ENCODE measurements at places on chromosomes 7 and 10.

DNA sequence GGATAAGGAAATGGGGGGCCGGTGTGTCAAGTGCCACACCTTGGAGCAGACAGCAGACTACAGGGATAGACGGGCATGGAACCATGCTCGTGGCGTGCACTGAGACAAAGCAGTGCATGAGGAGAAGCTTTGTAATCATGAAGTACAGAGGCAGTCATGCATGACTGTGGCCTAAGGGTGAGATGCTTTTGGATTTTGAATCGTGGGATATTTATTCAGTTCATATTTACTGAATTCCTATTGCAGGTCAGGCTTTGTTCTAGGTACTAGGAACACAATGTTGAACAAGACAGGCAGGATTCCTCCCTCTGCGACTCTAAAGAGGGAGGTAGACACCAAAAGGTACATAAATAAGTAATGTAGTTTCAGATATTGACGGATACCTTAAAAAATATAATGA lies 597.6 kb downstream of the PARD3 start:
- no peak for DNase-seq

DNA sequence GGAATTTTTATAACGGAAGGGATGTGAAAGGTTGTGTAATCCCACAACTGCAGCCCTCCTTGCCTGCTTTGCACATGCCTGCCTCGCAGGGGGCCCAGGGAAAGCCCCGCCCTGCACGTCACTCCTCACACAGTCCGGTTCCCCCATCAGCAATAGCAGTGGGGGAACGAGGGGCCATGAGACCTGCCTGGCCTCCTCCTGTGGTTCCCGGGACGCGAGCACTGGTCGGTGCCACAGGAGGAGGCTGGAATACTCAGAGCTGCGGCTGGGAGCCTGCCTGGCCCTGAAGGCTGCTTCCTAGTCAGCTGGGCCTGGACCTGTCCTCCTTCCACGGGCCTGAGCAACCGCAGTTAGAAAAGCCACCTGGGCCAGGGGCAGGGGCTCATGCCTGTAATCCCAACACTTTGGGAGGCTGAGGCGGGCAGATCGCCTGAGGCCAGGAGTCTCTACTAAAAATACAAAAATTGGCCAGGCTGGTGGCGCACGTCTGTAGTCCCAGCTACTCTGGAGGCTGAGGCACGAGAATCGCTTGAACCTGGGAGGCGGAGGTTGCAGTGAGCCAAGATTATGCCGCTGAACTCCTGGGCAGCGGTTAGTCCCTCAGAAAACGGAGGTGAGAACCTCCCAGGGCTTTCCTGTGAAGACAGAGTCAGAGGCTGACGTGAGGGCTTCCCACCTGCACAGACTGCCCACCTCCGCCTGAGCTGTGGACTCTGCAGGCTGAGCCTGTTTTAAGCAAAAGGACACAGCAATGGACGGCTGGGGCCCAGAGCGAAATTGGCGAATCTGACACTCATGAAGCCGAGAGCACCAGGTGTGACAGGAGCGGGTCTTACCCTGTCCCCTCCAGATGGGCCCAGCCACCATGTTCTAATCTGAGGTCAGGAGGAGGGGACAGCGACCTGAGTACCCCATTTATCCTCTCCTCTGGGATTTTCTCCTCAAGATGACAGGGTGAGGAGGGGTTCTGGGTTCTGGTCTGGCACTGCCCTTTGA lies 52.9 kb downstream of the VIPR2 start:
- DNase-seq, result no peak

DNA sequence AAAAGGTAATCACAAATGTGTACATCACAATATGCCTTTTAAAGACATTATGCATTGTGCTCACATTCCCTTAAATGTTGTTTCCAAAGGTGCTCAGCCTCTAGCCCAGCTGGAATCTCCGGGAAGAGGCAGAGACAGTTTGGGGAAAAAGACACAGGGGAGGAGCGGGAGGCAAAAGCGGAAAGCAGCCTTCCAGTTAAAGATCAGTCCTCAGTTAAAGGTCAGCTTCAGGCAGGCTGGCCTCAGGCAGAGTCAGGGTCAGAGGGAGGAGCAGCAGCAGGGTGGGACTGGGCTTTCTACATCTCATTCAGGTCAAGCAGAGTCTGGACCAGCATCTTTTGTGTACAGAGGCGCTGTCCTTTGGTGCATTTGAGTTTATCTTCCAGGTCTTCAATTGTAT lies 18.6 kb downstream of the ST7 start:
- no peak for DNase-seq

- DNase-seq, result no peak
Measured at GRCh38 chr7:125255810-125256209, 326.2 kb upstream of the POT1 start.

DNA sequence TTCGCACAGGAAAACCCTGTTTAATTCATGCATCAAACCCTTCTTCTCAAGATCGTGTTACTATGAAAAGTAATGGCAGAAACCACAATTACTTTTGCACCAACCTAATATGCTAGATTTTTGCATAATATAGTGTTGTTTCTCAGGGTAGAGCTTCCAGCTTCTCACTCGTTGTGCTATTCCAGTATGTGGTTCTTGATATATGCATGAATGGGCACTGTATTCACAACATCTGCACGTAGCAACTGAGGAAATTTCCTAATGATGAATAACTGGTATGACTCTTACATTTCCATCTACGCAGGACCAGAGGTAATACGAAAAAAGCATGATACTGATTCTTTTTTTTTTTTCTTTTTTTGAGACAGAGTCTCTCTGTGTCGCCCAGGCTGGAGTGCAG lies 326.6 kb upstream of the GALNT17 start:
- DNase-seq, result no peak

GRCh38 chr10:99700649-99701048 lies 31.3 kb downstream of the COX15 start:
- no peak for DNase-seq

DNA sequence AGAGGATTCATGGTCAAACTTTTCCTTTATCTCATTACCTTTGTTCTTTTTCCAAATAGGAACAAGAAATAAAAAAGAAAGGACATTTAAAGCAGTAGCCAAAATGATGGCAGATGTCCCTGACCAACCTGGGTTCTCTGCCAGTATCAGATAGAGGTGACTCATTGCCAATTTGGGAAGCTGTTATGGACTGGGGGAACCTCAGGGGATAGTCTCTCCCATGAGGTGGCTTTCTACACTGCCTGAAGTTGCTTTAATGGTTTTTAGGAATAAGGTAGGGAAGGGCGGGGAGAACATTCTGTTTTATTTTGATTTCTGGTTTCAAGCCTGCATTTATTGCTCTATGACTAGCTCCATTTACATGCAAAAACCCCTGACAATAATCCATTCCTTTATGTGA lies 457.9 kb upstream of the TPK1 start:
- DNase-seq, result no peak

DNA sequence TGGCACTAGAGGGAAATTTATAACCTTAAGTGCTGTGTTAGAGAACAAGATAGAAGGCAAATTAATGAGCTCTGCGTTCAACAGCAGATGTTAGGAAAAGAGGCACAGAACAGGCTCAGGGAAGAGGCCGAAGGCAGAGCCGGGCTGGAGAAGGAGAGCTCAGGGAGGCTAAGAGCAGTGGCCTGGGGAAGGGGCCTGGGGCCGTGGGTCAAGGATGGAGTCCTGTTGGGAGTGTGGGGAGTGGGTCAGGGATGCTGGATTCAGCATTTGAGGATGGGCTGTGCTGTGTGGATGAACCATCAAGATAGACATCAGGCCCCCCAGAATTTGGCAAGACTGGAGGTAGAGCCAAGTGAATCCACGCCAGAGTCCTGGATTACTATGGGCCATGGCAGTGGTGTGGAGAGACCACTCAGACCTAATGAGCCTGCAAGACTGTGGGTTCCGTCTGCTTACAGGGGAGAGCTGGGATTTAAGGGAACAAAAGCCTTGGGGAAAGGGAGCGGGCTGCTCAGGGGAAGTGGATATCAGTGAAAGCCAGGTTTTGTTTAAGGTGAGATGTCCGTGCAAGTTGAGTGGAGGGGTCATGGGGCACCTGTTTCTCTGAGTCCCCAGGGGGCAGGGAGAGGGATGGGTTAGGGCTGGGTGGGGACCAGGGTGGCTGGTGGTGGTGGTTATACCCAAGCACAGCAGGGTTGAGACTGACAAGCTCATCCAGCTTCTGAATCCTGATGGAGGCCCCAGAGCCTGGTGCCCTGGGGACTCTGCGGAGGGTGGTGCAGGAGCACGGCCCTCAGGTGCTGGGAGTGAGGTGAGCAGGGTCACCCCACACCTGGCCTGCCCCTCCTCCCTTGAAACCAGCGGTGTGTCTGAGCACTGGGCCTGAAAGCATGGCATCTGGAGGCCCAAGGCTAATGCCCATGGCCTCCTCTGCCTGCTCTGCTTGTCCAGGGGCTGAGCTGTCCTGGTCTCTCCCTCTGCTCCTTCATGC lies 101.7 kb downstream of the BMS1 start:
- no peak for DNase-seq

DNA sequence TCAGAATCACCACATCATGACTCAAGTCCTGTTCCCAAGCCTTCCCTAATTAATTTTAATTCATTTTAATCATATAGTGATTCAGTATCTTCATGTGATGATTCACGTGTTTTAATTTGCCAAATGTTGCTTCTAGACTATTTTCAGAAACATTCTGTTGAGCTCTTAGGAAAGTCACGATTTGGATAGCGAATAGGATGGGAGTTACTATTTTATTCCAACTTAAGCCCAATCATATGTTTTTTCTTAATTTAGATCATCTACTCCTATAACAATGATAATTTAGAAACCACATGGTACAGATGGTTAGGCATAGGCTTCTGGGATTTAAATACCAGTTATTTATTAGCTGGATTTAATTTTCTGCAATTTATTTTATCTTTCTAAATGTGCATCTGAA lies 49.1 kb downstream of the RAPGEF5 start:
- no peak for DNase-seq

- DNase-seq, result peak; percentile 45
Measured at GRCh38 chr10:78292982-78293865, 259.6 kb downstream of the RPS24 start.

DNA sequence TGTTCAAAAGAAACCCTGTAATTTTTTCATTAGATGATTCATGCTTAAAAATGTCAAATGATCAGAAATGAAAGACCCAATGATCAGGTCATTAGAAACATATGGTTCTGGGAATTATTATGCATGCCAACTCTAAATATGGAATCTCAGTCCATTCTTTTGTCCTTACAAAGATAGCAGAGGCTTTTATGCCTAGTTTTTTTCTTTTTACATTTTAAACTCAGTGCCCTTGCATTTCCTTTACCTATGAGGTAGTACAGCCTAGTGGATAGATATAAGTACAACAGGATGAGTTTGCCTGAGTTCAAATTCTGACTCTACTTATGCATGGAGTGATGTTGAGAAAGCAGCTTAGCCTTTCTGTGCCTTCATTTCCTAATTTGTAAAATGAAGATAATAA lies 392.9 kb downstream of the SUGCT start:
- DNase-seq, result no peak

DNA sequence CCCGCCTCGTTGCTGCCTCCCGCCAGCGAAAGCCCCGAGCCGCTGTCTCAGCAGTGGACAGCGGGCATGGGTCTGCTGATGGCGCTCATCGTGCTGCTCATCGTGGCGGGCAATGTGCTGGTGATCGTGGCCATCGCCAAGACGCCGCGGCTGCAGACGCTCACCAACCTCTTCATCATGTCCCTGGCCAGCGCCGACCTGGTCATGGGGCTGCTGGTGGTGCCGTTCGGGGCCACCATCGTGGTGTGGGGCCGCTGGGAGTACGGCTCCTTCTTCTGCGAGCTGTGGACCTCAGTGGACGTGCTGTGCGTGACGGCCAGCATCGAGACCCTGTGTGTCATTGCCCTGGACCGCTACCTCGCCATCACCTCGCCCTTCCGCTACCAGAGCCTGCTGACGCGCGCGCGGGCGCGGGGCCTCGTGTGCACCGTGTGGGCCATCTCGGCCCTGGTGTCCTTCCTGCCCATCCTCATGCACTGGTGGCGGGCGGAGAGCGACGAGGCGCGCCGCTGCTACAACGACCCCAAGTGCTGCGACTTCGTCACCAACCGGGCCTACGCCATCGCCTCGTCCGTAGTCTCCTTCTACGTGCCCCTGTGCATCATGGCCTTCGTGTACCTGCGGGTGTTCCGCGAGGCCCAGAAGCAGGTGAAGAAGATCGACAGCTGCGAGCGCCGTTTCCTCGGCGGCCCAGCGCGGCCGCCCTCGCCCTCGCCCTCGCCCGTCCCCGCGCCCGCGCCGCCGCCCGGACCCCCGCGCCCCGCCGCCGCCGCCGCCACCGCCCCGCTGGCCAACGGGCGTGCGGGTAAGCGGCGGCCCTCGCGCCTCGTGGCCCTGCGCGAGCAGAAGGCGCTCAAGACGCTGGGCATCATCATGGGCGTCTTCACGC lies 825 bp downstream of the ADRB1 start:
- no peak for DNase-seq

GRCh38 chr10:80493522-80494051 lies 39.5 kb downstream of the TSPAN14 start:
- no peak for DNase-seq

GRCh38 chr7:135933509-135934188 lies 43.5 kb downstream of the MTPN start:
- DNase-seq, result peak; percentile 17

DNA sequence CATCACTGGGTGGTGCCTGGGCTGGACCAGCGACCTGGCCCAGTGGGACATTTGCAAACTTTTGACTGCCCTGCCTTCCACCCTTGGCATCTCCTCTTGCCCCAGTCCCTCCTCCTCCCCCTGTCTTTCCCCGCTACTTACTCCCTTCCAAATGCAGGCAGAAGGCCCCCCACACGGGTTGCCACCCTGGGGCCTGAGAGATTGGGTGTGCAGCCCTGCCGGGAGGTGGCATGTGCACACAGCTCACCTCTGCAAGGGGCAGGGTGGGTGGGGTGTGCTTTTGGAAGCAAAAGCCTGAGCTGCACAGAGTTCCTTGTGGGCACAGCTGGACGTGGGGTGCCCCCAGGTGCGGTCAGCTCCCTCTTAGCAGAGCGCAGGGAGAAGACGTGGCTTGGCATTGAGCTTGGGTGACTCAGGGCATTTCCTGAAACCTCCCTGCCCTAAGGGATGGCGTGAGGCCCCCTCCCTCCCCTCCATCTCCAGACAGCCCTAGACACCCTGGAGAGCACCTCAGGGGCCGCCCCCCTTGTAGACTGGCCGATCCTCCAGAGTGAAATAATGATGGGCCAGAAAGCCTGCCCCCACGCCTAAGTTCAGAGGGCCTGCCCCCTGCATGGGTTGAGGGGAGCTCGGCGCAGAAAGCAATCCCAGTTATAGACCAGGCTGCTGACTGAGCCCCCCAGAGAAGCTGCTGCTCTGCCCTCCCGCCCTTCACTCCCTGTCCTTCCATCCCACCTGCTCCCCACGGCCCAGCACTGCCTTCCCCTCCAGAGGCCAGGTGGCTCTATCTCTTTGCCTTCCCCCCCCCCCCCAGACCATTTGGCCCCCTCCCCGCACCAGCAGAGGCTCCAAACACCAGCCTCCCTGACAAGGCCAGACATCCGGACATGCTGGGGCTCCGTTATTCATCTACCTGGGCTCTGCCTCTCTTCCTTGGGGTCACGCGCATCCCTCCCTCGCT lies 2.3 kb upstream of the SHH start:
- DNase-seq, result no peak

DNA sequence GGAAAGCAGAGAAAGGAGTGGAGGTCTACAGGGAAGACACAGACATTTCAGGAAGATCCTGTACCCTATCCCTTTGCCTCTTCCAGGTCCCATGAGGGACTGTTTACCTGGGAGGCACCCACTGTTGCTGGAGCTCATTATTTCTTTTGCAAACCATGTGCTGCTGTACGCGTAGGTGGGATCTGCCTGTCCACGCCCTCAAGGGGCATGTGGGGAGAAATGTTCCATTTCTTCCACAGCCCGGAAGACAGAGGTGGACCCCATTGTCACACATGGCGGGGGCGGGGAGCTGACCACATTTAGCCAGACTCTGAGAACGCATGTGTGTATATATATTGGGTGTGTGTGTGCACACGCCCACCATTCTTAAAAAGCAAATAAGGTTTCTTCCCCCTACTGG lies 2.0 kb downstream of the PLXNA4 start:
- DNase-seq, result no peak

- DNase-seq, result no peak
Measured at GRCh38 chr7:43855176-43855575, 14.1 kb downstream of the MRPS24 start.

All from fibroblast of lung (primary cell).